T-helper 1 cell (primary cell): ENCODE measurements at places on chromosomes 1 and 21.

- DNase-seq = no peak
Observed at GRCh38 chr1:41020654-41021053, 871 bp downstream of the SLFNL1 start.

- no peak for DNase-seq
Observed at GRCh38 chr1:204992201-204992997, 50.6 kb upstream of the CNTN2 start.

DNA sequence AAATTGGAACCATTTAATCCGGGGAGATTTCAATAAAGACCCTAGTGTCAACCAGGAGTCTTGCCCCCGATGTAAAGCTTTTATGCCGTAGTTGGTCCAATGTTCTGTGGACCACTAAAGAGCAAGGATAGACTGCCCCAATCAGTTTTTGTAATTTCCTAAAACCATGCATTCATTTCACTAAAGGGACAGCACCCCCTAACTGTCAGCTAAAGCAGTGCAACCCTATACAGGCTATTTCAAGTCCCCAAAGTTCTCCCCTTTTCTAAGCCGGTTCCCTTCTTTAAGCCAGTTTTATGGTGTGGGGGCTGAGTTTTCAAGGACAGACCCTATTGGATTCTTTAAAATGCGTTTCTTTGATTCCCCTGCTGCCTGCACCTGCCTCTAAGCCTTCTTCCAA lies 12.7 kb upstream of the PDPN start:
- DNase-seq = no peak

DNA sequence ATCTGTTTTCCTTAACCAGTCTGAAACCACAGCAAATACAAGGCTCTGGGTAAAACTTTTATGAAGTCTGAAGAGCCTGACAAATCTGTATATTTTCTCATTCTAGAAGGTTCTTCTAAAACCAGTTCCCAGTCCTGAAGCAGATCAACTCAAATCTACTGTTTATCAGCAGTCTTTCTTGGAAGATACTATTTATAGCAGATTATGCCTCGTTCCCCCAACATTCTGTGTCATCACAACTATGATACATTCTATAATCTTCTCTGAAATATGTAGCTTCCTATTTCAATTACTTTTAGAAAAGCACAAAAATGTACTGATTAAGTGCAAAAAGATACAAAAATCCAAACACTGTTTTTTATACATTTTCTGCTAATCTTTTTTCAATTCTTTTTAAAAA lies 67.5 kb downstream of the NIBAN1 start:
- DNase-seq = no peak

DNA sequence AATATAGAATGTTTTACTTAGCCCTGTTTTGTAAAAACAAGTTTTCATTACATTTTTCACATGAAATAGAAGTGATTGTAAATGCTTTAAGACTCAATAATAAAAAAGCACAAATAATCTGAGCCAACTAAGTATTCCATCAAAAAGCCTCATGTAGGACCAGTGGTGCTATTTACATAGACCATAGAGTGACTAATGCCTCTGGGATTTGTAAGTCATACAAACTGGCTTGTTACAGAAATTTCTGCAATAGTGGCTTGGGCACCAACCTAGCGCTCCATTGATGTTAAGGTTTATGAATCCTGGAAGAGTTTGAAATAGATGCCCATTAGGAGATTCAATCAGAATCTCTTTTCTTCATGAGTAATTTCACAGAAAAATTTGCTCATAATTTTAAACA lies 31.9 kb downstream of the ZMYM1 start:
- DNase-seq = no peak
